Adipose tissue (tissue), 3 donors: ENCODE measurements at places on chromosomes 7 and 10. TPM values are rescaled to one million over a fixed set of nuclear protein-coding genes. Genes with fewer than 3 reads are reported as not detected.

EBLN1 gene
- polyA plus RNA-seq = not detected

CELF2 gene
- 26.7 TPM for polyA plus RNA-seq

GNG11 gene
- 42.3 TPM for polyA plus RNA-seq

LAMB1 gene
- 86.0 TPM for polyA plus RNA-seq

ITPRID1 gene
- not detected for polyA plus RNA-seq

URGCP gene
- polyA plus RNA-seq = 20.1 TPM

UBTD1 gene
- polyA plus RNA-seq = 8.0 TPM

TMEM140 gene
- 14.7 TPM for polyA plus RNA-seq

XRCC2 gene
- 0.12 TPM for polyA plus RNA-seq

STEAP1 gene
- 50.9 TPM for polyA plus RNA-seq

LOXL4 gene
- 1.5 TPM for polyA plus RNA-seq

CYCS gene
- 111 TPM for polyA plus RNA-seq

OPN1SW gene
- not detected for polyA plus RNA-seq

CFAP70 gene
- polyA plus RNA-seq = 1.6 TPM

ATRNL1 gene
- polyA plus RNA-seq = 0.34 TPM

SFTPD gene
- 1.2 TPM for polyA plus RNA-seq

CYP3A5 gene
- polyA plus RNA-seq = 9.8 TPM

CASP2 gene
- polyA plus RNA-seq = 4.2 TPM

CALHM1 gene
- not detected for polyA plus RNA-seq

MYPN gene
- 0.25 TPM for polyA plus RNA-seq

CTTNBP2 gene
- polyA plus RNA-seq = 3.4 TPM

KLF14 gene
- 0.31 TPM for polyA plus RNA-seq

GNAT3 gene
- polyA plus RNA-seq = not detected

ZNF438 gene
- 14.1 TPM for polyA plus RNA-seq

NKX1-2 gene
- polyA plus RNA-seq = not detected

PRSS37 gene
- polyA plus RNA-seq = not detected

CALN1 gene
- not detected for polyA plus RNA-seq

FXYD4 gene
- polyA plus RNA-seq = not detected

SHTN1 gene
- 4.8 TPM for polyA plus RNA-seq

CYP3A7 gene
- not detected for polyA plus RNA-seq

DDC gene
- 1.3 TPM for polyA plus RNA-seq

PRLHR gene
- 0.01 TPM for polyA plus RNA-seq

NOS3 gene
- polyA plus RNA-seq = 4.1 TPM

VWDE gene
- 0.20 TPM for polyA plus RNA-seq

SAMD9L gene
- polyA plus RNA-seq = 4.9 TPM

ARL4A gene
- polyA plus RNA-seq = 22.7 TPM

CDC14C gene
- polyA plus RNA-seq = not detected

SUN3 gene
- not detected for polyA plus RNA-seq

CDK14 gene
- polyA plus RNA-seq = 5.2 TPM

CCDC172 gene
- not detected for polyA plus RNA-seq

AFAP1L2 gene
- polyA plus RNA-seq = 6.7 TPM

PLPP4 gene
- polyA plus RNA-seq = not detected
